ENCODE measurements at places on chromosomes 2 and 18.

DNA sequence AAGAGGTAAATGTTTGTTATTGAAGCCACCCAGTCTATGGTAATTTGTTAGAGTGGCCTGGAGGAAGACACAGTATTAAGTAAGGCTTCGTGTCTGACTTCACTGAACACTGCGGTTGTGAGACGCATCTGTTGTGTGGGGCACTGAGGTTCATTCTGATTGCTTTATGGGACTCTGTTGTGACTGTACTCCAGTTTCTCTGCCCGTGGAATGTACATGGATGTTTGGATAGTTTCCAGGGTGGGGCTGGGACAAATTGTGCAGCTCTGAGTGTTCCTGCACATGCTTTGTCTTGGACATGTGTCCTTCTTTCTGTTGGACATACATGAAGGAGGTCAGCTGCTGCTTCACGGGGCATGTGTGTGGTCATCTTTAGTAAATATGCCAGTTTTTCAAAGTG is 58.6 kb downstream of the ODC1 start:
- DNase-seq: no peak

DNA sequence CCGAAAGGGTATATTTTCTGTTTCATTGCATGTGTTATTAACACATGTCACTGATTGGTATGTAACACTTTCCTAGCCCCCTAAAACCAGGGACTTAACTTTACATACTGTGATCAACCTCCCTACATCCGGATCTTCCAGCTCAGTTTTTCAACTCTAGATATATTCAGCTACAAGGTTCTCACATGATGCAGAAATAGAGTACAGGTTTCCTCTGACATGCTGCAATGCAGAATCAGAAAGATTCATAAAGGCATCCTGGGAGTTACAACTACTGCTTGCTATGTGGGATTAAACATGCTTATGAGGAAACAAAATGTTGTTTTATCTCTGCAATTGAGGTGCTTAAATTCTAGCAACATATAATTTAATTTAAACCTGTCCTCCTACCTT is 14.0 kb downstream of the FBXO11 start:
- DNase-seq: no peak

DNA sequence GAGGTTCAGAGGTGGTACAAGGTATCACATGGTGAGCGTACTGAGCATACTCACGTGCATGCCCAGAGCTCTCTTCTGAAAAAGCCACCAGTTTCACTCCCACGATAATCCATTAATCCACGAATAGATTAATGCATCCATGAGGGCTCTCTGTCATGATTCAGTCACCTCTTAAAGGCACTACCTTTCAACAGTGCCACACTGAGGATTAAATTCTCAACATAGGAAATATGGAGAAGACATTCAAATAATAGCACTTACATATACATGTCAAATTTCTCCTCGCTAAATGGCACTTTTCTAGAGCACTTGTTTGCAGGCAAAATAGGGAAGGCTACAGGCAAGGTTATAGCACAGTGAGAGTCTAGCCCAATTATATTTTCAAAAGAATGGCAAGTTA is 825.9 kb downstream of the TRIB2 start:
- no peak for DNase-seq

GRCh38 chr18:48913775-48914174 is 37.0 kb downstream of the SMAD7 start:
- no peak for DNase-seq

DNA sequence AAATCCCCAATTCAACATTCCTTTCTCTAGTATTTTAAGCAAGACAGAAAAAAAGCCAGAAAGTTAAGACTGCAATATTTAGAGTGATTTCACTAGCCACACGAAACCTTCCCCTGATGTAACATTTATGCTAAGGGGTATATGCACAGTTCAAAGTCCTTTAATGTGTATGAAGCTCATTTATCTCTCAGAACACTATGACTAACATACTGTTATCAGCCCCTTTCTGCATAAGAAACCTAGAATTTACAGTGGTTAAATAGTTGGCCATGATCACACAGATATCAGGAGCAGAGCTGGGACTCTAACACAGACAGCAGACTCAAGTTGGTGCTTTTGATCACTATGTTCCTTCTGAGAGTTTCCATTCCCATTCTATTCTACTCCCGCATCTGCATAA is 185.5 kb downstream of the CDH2 start:
- DNase-seq: no peak

GRCh38 chr2:43708891-43709290 is 32.7 kb upstream of the C1GALT1C1L start:
- no peak for DNase-seq

DNA sequence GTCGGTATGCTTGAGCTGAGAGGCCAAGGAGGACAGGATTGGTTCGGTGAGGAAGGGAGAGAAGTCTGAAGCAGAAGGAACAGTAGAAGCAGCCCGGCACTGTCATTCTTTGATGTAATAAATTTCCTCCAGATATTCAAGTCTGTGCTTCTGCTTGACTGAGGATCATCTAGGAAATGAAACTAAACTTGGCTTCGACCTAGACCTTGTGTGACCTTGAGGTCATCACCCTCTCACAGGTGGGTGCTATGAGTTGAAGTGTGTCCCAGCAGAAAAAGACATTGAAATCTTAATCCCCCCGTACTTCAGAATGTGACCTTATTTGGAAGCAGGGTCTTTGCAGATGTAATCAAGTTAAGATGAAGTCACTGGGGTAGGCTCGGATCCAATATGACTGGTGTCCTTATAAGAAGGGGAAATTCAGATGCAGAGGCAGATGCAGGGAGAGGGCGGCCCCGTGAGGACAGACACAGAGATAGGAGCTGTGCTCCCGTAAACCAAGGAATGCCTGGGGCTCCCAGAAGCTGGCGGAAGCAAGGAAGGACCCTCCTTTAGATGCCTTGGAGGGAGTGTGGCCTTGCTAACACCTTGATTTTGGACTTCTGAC is 49.0 kb downstream of the PRKCE start:
- no peak for DNase-seq

- DNase-seq: no peak
These were observed 476.0 kb downstream of the EIPR1 start for GRCh38 chr2:2901384-2902345.

DNA sequence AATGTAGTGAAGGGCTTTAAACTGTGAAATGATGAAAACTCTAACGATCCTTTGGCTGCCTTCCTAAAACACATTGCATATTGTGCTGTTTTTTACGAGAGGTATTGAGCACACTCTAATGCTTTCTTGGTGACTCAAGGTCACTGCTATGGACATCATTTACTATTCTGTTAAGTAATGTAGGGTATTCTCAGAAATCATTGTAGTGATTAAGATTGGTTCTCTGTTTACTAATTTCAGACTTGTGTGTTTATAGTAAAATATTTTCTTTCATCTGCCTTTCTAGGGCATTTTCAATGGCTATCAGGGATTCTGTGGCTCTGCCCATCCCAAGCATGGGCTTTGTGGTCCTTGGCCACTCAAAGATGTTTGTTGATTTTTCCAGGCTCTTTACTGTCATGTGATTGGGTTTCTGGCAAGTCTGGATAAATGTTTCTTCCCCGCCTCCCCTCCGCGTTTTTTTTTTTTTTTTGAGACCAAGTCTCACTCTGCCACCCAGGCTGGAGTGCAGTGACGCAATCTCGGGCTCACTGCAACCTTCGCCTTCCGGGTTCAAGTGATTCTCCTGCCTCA is 29.3 kb downstream of the UBE2F start:
- DNase-seq: no peak

GRCh38 chr2:137675584-137676327 is 288.5 kb upstream of the HNMT start:
- no peak for DNase-seq

DNA sequence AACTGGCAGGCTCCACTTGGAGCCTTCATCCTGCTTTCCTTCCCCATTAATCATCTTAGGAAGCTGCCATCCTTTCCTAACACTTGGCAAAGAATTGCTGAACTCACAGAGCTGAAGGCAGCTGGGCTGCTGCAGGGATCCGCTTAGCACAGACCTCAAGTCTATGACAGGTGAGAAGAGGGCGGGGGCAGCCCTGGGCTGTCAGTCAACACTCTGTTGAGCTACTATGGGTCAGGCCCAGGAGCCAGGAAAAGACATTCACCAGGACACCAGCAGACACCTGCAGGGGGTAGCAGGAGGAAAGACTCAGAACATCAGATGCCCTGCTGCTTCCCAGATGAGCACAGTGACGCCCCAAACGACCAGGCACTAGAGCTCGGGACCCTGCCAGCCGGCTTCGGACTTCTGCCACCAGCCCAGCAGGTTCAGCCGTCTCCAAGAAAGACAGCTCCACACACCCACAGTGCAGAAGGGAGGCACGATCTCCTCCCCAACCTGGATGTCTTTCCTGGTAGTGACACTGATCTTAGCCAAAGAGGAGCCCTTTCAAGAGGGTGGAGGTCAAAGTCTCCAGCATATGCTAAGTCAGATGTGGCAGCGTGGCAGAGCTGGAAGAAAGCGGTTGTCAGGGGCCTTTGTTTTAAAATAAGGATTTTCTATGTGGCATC is 55.2 kb downstream of the SNORC start:
- DNase-seq: no peak

GRCh38 chr2:58911877-58912276 is 670.8 kb upstream of the FANCL start:
- DNase-seq: no peak

DNA sequence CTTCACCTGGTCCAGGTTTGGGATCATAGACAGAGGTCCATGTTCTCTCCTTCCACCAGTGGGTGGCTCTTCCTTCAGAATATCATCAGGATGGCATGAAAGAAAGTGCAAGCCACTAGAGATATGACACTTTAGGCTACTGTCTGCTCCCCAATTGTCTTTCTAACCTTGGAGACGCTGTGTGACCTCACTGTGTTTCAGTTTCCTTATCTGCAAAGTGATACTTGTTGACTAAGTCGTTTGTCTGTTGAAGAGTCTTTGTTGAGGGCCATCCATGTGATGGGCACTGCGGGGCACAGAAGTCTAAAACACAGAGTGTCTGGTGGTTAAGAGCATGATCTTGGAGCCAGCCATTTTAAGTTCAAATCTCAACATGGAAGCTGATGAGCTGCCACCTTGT is 259.9 kb upstream of the THSD7B start:
- DNase-seq: no peak

GRCh38 chr2:25072606-25073005 is 30.7 kb downstream of the EFR3B start:
- no peak for DNase-seq

GRCh38 chr2:238974501-238975166 is 126.7 kb downstream of the TWIST2 start:
- DNase-seq: no peak

- DNase-seq: no peak
These were observed 91.8 kb downstream of the PLB1 start for GRCh38 chr2:28587526-28588291.

All from T follicular helper cell (primary cell).